ENCODE measurements at places on chromosomes 16 and 17. TPM values are rescaled to one million over a fixed set of nuclear protein-coding genes. Genes with fewer than 3 reads are reported as not detected.

Gene TAC4
- total RNA-seq = not detected

- no peak for DNase-seq
Measured at GRCh38 chr17:81000631-81001357, 9.2 kb downstream of the CHMP6 start.

Gene MT4
- not detected for total RNA-seq

- DNase-seq = no peak
Measured at GRCh38 chr16:72092832-72093447, 480 bp downstream of the TXNL4B start.

Gene ZNF423
- 13.5 TPM for total RNA-seq

DNA sequence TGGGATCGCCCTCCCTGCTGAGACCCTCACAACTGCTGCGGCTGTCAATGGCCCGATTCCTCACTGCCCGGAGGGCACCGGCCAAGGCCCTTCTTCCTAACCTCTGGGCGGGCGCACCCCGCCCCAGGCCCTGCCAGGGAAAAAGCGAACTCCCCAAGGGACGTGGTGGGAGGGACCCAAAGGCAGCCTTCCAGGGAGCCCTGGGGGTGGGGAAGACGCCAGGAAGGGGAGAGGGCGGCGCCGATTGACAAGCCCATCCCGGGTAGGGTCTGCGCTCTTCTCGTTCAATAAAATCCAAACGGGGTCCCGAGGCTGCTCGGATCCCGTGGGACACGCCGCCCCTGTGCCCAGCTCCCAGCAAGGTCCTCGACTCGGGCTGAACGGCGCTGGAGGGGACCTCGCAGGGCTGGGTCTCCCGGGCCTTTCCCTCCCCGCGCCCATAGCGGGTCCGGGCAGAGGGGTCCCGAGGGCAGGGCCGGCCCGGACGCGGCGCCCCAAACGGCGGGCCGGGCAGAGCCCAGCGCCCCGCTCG lies 416 bp downstream of the KIFC3 start:
- DNase-seq = no peak

- DNase-seq = no peak
Measured at GRCh38 chr17:31534223-31534888, 142.9 kb downstream of the RAB11FIP4 start.

Gene RAMP2
- 58.2 TPM for total RNA-seq

DNA sequence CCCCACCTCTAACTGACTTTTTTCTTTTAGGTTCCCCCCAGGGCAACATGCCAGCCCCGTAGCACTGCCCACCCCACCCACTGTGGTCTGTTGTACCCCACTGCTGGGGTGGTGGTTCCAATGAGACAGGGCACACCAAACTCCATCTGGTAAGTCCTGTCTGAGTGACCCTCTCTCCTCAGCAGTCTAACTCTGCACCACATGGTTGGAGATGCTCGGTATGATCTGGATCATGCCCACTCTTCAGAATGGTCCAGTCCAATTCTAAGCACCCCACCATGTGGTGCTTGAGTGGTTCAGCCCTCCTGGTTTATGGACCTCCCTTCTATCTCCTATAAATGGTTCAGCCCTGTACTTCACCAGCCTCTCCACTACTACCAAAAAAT lies 5.9 kb downstream of the KDM6B start:
- peak; percentile 53 for DNase-seq

Gene ANTKMT
- 30.9 TPM for total RNA-seq

DNA sequence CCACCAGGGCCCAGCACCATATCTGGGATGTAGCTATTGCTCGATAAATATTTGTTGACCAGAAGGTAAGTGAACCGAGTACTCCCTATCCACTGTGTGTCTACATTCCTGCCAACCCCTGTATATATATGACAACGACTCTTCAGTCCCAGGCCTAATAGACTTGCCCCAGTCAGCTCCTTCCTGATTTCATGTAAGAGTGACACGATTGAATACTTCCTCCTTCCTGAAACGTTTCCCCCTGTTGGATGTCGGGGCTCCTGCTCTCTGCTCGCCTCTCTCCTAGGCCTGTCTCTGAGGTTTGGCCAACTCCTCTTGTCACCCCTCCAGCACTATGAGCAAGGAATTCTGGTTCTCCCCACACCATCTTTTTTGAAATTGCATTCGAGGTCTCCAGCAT lies 178.9 kb downstream of the PRKCA start:
- no peak for DNase-seq

DNA sequence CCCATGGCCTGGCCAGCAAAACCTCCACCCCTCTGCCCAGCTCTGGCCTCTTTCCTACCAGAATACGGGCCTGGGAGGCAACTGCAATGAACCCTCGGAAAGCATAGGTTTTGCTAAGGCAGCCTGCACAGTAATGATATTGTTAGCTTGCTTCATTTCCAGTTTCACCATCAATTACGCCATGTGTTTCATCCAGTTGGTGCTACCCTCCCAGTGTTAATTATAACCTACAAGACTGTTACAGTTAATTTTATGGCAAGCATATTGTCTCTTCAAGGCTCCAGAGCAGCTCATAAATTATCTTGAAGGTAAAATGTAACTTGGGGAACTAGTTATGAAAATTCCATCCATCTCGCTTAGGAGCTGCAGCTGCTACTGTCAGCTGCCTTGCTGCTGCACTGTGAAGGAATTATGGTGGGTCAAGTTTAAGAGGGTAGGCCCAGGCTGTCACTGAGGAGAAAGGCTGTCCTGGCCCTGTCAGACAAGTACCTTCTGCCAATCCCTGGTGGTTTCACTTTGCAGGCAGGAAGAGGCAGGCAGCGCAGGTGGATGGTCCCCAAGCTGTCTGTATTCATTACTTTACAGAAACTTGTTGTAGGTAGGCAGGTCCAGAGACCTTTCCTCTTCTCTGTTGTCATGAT lies 242.9 kb downstream of the FTO start:
- no peak for DNase-seq
